ENCODE measurements at places on chromosomes 6 and 20. TPM values are rescaled to one million over a fixed set of nuclear protein-coding genes. Genes with fewer than 3 reads are reported as not detected.

Gene CLPSL2
- total RNA-seq: not detected

Gene ZNF292
- 70.2 TPM for total RNA-seq

Gene PTCRA
- total RNA-seq: not detected

Gene OXT
- 0.68 TPM for total RNA-seq

- peak overlapping the region; percentile 66 for H3K27ac ChIP-seq
- H3K4me3 ChIP-seq: peak overlapping the region; percentile 5
- H3K4me1 ChIP-seq: peaks cover 63% of the 10 kb centered on the region
- peaks cover 22% of the 10 kb centered on the region for H3K36me3 ChIP-seq
- DNase-seq: no peak
These were observed 37.4 kb downstream of the FYN start for GRCh38 chr6:111835807-111836206.

DNA sequence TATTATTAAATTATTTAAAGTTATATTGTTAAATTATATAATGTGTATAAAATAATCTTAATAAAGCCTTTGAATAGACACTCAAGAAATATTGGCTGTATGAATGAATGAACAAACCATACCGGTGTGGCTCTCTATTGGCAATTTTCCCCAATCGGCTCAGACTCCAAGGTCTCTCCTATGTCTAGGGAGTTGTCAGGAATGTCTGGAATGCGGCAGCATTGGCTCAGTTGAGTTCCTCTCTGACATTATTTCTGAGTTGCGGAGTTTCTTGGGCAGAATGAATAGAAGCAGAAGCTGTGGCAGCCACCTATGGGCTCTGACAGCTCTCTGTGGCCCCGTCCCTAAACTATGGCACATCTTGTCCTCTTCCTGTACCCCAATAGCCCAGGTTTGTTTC is 111.0 kb downstream of the SOBP start:
- H3K36me3 ChIP-seq: peaks cover 1% of the 10 kb centered on the region
- H3K27ac ChIP-seq: no peak overlapping the region
- peaks cover 5% of the 10 kb centered on the region for H3K4me1 ChIP-seq
- H3K4me3 ChIP-seq: no peak overlapping the region
- no peak for DNase-seq
- peaks cover 23% of the 10 kb centered on the region for H3K27me3 ChIP-seq

DNA sequence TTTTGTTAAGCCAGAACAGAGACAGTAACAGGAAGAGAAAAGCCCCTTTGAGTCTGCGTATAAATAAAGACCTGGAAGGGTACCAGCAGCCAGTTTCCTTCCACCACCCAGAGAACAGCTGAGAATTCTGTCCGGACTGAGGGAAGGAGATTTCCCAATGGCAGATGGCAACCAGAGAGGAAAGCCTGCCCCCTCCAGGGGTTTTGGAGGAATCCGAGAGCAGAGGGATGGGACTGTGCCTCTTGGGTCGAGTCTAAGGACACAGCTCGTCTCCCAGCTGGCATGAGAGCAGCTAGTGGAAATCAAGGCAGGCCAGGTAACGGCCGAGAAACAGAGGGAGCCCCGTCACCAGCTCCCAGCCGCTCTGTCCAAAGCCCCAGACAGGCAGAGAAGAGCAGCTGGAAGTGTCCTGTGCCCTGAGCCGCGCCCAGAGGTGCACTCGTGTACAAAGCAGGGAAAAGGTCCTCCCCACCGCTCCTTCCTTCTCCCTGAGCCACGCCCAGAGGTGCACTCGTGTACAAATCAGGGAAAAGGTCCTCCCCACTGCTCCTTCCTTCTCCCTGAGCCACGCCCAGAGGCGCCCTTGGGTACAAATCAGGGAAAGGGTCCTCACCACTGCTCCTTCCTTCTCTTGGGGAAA is 134.0 kb upstream of the SNX9 start:
- H3K36me3 ChIP-seq: no peaks in the 10 kb centered on the region
- DNase-seq: no peak
- H3K4me1 ChIP-seq: no peaks in the 10 kb centered on the region
- H3K27ac ChIP-seq: no peak overlapping the region
- peaks cover 7% of the 10 kb centered on the region for H3K27me3 ChIP-seq

DNA sequence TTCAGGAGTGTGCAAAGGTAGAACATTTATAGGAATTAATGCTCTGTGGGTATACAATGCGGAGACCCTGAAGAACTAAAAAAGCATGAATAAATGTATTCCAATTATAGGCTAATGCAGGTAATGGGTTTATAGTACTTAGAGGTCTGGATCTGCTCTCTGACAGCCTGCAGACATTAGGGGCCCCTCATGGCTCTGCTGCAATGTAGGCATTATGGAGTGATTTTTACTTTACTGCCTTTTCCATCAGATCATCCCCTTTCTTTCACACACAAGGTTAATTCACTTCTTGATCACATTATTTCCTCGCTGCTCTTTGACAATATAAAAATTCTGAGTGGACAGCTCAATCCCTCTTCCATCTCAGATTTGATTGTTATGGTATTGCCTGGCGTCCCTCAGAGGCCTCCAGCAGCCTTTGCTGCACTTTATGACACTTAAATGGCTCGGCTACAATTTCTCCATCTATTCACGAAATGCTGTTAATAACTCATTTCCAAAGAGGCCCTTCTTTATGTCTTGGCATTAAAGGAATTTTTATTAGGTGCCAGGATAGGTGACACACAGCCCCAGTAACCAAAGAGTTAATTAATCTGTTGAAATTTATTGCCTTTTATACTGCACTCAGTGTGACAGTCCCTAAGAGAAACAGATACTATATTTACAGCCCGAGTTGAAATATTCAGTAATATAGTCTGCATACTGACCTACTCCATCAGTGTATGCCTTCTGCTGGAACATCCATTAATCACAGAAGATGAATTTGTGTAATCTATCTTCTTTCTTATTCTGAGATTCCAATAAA is 33.4 kb upstream of the SLC35B3 start:
- H3K4me3 ChIP-seq: no peak overlapping the region
- no peaks in the 10 kb centered on the region for H3K36me3 ChIP-seq

GRCh38 chr6:156564127-156564806 is 212.9 kb upstream of the ARID1B start:
- peaks cover 3% of the 10 kb centered on the region for H3K4me1 ChIP-seq
- H3K27ac ChIP-seq: no peak overlapping the region
- H3K4me3 ChIP-seq: no peak overlapping the region
- peaks cover under 1% of the 10 kb centered on the region for H3K27me3 ChIP-seq
- no peaks in the 10 kb centered on the region for H3K36me3 ChIP-seq

DNA sequence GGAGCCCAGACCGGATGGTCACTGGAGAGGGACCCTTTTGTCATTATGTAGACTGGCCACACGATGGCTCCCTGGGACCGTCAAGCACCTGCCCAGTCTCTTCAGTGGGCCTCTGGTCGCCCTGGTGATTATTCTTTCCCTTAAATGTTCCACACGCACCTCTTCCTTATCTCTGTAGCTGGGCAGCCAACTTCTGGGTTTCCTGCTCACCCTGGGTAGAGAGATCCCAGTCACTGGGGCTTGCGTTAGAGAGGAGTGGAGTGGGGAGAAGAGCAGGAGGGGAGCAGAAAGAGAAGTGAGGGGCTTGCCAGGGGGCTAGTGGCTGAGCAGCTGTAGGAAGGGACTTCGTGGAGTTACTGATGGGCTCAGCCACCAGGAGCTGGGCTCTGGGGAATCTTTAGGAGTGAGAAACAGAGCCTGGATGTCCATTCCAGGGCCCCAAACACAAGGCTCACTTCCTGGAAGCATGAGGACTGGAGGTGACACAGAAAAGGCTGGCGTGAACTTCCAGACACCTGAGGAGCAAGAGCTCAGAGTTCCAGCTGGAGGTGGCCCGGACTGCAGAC is 150.1 kb downstream of the DHX35 start:
- peaks cover 26% of the 10 kb centered on the region for H3K27me3 ChIP-seq
- DNase-seq: peak; percentile 33
- H3K27ac ChIP-seq: no peak overlapping the region
- no peaks in the 10 kb centered on the region for H3K36me3 ChIP-seq
- no peaks in the 10 kb centered on the region for H3K4me1 ChIP-seq

- H3K27me3 ChIP-seq: peaks cover 4% of the 10 kb centered on the region
- H3K27ac ChIP-seq: no peak overlapping the region
- H3K4me1 ChIP-seq: peaks cover 43% of the 10 kb centered on the region
These were observed 74.1 kb upstream of the TOX2 start for GRCh38 chr20:43840382-43841070.

- H3K4me3 ChIP-seq: no peak overlapping the region
- no peak overlapping the region for H3K27ac ChIP-seq
- no peak for DNase-seq
- H3K36me3 ChIP-seq: peaks cover 2% of the 10 kb centered on the region
- peaks cover 25% of the 10 kb centered on the region for H3K27me3 ChIP-seq
These were observed 60.6 kb upstream of the ATXN1 start for GRCh38 chr6:16821834-16822264.

- H3K27ac ChIP-seq: peak overlapping the region; percentile 91
- H3K4me1 ChIP-seq: peaks cover 44% of the 10 kb centered on the region
- DNase-seq: peak; percentile 58
- peak overlapping the region; percentile 80 for H3K4me3 ChIP-seq
These were observed 29.9 kb downstream of the EZR start for GRCh38 chr6:158789115-158789917.

GRCh38 chr6:4533576-4533975 is 242.6 kb upstream of the CDYL start:
- H3K4me1 ChIP-seq: no peaks in the 10 kb centered on the region
- H3K27me3 ChIP-seq: peaks cover 30% of the 10 kb centered on the region
- no peak overlapping the region for H3K4me3 ChIP-seq
- no peak overlapping the region for H3K27ac ChIP-seq
- H3K36me3 ChIP-seq: no peaks in the 10 kb centered on the region

GRCh38 chr20:43942667-43943285 is 28.1 kb downstream of the TOX2 start:
- H3K4me3 ChIP-seq: peak overlapping the region; percentile 55
- peaks cover 36% of the 10 kb centered on the region for H3K27me3 ChIP-seq
- peaks cover 44% of the 10 kb centered on the region for H3K4me1 ChIP-seq

DNA sequence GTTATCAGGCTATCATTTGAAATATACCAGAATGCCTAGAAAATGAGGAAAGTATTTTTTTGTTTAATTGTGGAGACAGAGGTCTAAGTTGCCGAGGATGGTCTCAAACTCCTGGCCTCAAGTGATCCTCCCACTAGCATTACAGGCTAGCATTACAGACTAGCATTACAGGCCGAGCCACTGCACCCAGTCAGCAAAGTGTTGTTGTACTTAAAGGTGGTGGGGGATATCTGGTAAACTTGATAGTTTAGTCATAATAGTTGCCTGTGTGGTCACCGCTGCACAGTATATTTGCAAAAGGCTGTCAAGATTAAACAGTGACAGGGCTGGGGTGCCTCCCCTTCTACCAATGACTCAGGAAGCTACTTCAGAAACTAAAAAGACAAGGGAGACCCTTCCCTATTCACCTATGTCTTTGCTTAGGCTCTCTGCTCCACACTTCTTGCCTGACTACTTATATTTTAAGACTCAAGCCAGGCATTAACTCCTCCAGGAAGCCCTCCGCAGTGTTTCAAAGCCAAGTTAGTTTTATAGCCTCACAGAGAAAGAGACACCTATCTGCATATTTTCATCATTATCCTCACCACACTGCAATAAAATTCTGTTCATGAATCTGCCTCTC is 3.1 kb upstream of the AKIRIN2 start:
- DNase-seq: no peak
- H3K36me3 ChIP-seq: peaks cover 6% of the 10 kb centered on the region
- H3K4me3 ChIP-seq: no peak overlapping the region
- H3K27me3 ChIP-seq: peaks cover 3% of the 10 kb centered on the region
- H3K27ac ChIP-seq: no peak overlapping the region

- no peaks in the 10 kb centered on the region for H3K4me1 ChIP-seq
- DNase-seq: no peak
- no peaks in the 10 kb centered on the region for H3K27me3 ChIP-seq
- no peak overlapping the region for H3K4me3 ChIP-seq
These were observed 18.8 kb downstream of the OR2A4 start for GRCh38 chr6:131682442-131682841.

- no peak overlapping the region for H3K4me3 ChIP-seq
- H3K4me1 ChIP-seq: no peaks in the 10 kb centered on the region
- peaks cover 2% of the 10 kb centered on the region for H3K27me3 ChIP-seq
- H3K36me3 ChIP-seq: no peaks in the 10 kb centered on the region
- DNase-seq: no peak
- no peak overlapping the region for H3K27ac ChIP-seq
These were observed 180.9 kb downstream of the TTLL2 start for GRCh38 chr6:167505782-167506181.

GRCh38 chr20:63658749-63659187 is 656 bp downstream of the RTEL1 start:
- peak overlapping the region; percentile 92 for H3K27ac ChIP-seq
- H3K4me3 ChIP-seq: peak overlapping the region; percentile 95
- no peaks in the 10 kb centered on the region for H3K27me3 ChIP-seq
- peaks cover 1% of the 10 kb centered on the region for H3K36me3 ChIP-seq
- peaks cover 17% of the 10 kb centered on the region for H3K4me1 ChIP-seq

DNA sequence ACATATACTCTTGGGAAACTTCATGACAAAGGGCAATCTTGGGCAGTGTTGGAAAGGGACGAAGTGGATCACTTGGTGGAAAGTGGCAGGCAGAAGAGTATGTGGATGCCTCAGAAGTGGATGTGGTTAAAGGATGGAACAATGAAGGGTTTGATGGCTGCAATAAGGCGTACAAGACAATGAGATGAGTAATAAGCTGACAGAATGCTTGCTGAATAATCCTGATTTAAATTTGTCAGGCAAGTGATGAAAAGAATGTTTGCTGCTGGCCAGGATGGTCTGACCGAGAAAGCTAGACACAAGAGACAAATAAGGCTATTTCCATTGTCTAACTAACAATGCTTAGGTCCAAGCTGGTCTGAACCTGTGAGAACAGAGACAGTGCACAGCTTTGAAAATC is 61.6 kb upstream of the CEP85L start:
- H3K27ac ChIP-seq: peak overlapping the region; percentile 17
- H3K27me3 ChIP-seq: no peaks in the 10 kb centered on the region
- H3K36me3 ChIP-seq: peaks cover 5% of the 10 kb centered on the region
- no peak for DNase-seq

DNA sequence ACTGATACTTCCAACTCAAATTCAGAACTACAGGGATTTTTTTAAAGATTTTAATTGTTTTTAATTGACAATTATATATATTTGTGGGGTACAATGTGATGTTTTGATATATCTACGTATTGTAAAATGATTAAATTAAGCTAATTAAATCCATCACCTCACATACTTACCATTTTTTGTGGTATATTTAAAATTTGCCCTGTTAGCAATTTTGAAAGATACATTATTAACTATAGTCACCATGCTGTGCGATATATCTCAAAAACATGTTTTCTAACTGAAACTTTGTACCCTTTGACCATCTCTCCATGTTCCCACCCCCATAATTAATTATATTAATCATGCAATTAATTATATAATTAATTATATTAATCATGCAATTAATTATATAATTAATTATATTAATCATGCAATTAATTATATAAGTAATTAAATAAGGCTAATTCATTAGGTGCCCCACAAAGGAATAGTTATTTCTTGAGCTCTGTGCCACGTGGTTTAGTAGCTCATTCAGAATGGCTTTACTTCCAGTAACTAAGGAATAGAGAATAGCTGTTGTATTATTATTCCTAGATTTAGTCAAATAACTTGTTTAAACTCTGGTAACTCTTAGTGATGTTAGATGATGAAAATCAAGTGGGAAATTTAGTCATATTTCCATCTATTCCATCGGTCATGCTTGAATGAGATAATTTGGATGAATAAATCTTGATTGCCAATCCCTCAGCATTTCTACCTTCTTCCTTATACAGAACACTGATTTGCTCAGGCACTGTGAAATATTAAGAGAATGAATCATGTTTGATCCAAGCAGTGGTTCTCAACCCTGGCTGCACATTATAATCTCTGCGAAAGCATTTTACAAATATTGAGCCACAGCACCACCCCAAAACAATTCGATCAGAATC is 25.1 kb downstream of the LOC128125822 start:
- DNase-seq: no peak
- H3K27ac ChIP-seq: no peak overlapping the region
- H3K4me1 ChIP-seq: peaks cover 20% of the 10 kb centered on the region
- no peaks in the 10 kb centered on the region for H3K36me3 ChIP-seq
- peak overlapping the region; percentile 88 for H3K4me3 ChIP-seq

Measured in activated naive CD8-positive, alpha-beta T cell treated with anti-CD3 and anti-CD28 coated beads, Interleukin-2, amount 10 ng/mL, durations not matched to agents 7 days and 5 days (primary cell).